ENCODE measurements at places on chromosomes 1 and 21.

DNA sequence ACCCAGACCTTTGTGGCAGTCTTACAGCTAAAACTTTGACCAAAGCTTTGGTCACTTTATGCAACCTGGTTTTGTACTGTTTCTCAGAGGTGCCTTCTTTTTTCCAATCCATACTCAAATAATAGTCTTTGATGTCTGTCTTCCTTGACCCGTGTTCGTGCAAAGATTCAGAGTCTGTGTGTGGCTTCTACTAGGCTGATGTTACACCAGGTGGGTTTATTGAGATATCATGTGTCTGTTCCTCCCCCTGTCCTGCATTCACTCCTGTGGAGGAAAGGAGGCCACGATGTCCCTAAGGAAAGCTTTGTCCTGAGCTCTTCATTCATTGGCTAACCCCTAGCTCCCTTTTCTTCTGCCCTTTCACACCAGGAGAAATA is 15.0 kb upstream of the IKBKE start:
- no peak for DNase-seq

DNA sequence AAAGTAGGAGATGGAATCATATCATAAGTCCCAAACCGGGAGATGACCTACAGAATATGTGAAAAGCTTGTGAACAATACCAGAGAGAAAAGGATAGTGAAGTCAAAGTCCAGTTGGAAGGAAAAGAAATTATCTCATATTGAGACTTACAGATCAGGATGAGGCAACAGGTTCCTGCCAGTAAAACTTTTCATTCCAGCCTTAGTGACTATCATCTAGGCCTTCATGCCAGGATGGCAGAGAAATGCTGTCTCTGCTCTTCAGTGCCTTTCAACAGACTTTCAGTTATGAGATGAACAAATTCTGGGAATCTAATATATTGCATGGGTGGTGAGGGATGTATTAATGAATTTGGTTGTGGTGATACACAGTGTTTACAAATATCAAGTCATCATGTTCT is 52.3 kb downstream of the NTMT2 start:
- no peak for DNase-seq

DNA sequence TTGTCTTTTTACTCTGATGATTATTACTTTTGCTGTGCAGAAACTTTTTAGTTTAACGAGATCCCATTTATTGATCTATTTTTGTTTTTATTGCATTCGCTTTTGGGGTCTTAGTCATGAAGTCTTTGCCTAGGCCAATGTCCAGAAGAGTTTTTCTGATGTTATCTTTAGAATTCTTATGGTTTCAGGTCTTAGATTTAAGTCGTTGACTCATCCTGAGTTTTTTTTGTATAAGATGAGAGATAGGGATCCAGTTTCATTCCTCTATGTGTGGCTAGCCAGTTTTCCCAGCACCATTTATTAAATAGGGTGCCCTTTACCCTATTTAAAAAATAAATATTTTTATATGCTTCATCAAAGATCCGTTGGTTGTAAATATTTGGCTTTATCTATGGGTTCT is 13.2 kb downstream of the MAN1C1 start:
- no peak for DNase-seq

GRCh38 chr21:45267390-45267760 is 20.3 kb downstream of the POFUT2 start:
- no peak for DNase-seq

GRCh38 chr1:5473268-5473667 is 519.0 kb downstream of the NPHP4 start:
- DNase-seq = no peak

DNA sequence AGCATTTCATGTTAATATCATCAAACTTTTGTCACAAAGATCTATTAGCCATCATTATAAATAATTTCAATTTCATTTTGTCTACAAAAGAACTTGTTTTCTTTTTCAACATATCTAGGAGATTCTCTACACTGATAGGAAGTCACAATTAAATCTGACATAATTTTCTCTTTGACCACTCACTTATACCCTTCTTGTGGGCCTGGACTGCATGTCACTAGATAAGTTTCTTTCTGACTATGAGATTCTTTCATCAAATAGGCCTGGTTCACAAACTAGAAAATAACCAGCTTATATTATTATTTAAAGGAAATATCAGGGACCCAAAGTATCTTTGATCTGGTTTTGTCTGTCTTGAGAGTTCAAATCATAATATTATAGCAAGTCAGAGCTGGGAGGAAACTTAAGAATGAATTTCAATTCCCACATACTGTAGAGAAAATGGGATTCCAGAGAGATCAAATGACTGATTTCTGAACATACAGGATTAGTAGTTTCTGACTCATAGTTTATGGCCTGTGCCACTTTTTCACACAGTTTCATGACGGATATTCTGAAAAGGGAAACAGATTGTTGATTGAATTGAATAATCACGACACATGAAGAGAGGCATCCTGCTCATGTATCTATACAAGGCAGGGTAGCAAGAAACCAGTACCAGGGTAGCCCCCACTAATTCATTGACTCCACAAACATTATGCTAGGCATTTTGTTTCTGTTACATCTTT is 355.8 kb downstream of the GPATCH2 start:
- no peak for DNase-seq

- DNase-seq = no peak
Measured at GRCh38 chr1:232459826-232460225, 170.1 kb downstream of the SIPA1L2 start.

- DNase-seq = no peak
Measured at GRCh38 chr21:43866260-43866629, 1.2 kb downstream of the AGPAT3 start.

GRCh38 chr21:37350472-37350871 is 16.1 kb upstream of the DYRK1A start:
- DNase-seq = no peak

DNA sequence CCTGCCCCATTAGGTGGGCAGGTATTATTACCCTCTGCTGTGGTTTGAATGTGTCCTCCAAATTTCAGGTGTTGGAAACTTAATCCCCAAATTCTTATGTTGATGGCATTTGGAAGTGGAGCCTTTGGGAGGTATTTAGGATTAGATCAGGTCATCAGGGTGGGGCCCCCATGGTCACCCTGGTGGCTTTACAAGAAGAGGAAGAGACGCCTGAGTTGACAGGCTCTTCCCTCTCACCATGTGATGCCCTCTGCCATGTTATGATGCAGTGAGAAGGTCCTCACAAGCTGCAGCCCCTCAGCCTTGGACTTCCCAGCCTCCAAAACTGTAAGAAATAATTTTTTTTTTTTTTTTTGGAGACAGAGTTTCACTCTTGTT is 8.8 kb upstream of the THEMIS2 start:
- no peak for DNase-seq

- DNase-seq = no peak
Measured at GRCh38 chr21:29470397-29470796, 171.7 kb downstream of the BACH1 start.

- no peak for DNase-seq
Measured at GRCh38 chr1:239956263-239956662, 135.4 kb upstream of the FMN2 start.

- DNase-seq = no peak
Measured at GRCh38 chr1:104780470-104781078, 1030.9 kb downstream of the AMY1C start.

- no peak for DNase-seq
Measured at GRCh38 chr21:42145569-42146272, 73.2 kb upstream of the ABCG1 start.

- no peak for DNase-seq
Measured at GRCh38 chr21:36408568-36408967, 23.4 kb downstream of the CHAF1B start.

- no peak for DNase-seq
Measured at GRCh38 chr1:78104322-78104721, 58.6 kb downstream of the GIPC2 start.

DNA sequence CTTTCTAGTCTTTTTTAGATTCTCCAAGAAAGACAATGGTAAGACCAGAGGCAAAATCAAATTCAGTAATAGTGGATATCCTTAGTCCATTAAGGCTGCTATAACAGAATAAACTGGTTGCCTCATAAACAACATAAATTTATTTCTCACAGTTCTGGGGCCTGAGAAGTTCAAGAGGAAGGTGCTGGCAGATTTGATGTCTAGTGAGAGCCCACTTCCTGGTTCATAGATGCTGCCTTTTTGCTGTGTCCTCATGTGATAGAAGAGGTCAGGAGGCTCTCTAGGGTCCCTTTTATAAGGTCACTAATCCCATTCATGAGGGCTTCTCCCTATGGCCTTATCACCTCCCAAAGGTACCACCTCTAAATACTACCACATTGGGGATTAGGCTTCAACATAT is 31.5 kb upstream of the BTG3 start:
- DNase-seq = no peak

DNA sequence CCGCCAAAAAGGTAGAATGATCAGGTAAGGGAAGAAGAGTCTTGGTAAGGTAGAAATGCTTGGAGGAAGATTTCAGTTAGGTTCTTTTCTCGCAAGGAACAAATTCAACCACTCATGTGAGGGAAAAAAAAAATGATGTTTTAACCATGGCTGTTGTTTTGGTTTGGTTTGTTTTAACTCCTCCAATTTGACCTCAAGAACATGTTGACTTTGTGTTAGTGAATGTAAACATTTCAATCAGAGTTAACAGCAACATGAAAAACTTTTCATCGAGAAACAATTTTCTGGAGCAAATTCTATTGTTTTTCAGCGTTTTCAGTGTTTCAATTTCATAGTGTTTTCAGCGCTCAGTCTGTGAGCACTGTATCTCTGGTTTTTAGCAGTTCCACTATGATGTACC is 49.0 kb upstream of the PROX1 start:
- DNase-seq = no peak

DNA sequence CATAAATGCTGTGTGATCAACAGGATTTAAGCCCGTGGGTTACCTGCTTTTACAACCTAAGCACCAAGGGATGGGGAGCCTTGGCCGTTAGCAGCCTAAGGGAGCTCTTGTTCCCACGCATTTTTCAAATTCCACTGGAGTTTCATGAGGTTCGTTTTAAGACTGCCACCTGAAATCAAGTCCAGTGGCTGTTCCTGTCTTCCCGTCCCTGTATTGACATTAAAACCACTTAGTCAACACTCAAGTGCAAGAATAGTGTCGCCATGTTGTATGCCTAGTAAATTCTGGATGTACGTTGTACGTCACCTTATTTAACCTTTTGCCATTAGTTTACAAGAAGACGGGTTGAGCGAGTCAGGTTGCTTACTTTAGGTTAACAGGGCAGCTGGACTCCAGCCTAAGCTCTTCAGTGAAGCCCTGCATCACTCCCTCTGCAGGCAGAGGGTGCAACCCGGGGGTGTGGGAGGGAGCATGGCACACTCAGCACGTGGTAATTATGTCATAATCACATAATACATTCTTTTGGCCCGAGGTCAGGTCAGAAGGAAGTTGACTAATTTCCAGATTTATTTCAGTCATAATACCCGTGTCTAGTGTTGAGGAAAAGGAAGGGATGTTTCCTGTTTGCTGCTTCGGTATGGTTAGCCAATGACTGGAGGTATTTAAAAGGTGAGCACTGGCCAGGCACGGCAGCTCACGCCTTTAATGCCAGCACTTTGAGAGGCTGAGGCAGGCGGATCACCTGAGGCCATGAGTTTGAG is 42.5 kb downstream of the CNST start:
- DNase-seq = no peak

DNA sequence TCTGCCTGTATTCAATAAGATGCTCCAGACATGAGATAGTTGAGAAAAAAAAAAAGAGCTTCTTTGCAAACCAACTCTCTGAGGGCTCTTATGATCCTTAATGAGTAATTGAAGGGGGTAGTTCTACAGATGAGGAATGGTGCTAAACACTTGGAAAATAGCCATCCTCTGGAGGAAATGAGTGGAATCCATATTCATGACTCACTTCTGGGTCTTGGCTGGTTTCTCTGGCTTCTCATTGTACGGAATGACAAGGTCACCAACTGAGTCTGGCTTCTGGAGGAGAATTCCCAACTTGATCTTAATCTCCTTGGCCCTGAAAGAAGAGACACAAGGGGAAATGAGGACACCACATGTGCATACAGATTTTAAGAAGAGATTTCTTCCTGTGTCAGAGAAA is 34.7 kb downstream of the RGS5 start:
- no peak for DNase-seq

DNA sequence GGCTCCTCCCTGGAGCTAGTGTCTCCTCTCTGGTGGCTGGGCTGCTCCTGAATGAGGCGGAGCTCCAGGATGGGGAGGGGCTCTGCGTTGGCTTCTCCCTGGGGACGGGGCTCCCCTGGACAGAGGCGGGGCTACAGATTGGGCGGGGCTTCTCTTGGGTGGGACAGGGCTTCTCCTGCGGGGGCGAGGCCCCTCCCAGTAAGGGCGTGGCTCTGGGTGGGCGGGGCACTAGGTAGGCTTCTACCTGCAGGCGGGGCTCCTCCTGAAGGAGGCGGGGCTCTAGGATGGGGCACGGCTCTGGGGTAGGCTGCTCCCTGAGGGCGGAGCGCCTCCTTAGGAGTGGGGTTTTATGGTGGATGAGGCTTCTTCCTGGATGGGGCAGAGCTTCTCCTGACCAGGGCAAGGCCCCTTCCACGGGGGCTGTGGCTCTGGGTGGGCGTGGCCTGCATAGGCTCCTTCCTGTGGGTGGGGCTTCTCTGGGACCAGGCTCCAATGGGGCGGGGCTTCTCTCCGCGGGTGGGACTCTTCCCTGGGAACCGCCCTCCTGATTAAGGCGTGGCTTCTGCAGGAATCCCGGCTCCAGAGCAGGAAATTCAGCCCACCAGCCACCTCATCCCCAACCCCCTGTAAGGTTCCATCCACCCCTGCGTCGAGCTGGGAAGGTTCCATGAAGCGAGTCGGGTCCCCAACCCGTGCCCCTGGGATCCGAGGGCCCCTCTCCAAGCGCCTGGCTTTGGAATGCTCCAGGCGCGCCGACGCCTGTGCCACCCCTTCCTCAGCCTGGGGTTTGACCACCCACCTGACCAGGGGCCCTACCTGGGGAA is 22.7 kb upstream of the ARF1 start:
- no peak for DNase-seq

DNA sequence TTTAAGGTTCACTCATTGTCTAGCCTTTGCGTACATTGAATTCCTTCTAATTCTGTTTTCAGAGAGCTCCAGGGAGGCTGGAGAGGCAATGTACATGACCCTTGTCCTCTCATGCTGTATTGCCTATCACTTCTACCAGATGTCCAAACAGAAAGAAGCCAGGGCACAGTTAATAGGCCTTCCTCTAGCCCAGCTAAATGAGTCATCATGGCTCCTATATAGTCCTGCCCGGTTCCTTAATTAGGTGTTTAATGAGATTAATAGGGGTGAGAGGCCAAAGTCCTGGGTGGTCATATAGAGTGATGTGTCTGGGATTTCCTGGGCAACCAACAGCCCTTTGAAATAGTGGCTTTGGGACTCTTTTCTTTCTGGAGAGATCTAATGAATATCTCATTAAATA is 76.3 kb downstream of the ZSCAN20 start:
- no peak for DNase-seq

- no peak for DNase-seq
Measured at GRCh38 chr1:107460035-107460434, 319.2 kb downstream of the NTNG1 start.

DNA sequence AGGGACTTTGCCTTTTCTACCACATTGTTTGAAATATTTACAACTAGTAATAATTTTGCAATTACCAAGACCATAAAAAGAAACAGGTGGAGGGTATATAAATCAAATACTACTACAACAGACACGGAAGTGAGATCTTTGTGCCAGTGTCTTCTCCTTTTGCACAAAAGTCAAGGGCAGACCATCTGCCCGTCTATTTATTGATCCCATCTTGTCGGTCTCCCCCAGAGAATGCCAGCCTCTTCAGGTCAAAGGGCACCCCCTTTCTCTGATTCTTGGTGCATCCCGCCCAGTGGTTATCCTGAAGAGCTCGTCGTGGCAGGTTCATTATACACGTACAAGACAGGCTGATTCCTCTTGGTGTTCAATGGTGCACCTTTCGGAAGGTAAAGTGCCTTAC is 4.8 kb upstream of the PDE9A start:
- no peak for DNase-seq

Measured in cortex of kidney (tissue), 1 donor.